Activated naive CD8-positive, alpha-beta T cell treated with anti-CD3 and anti-CD28 coated beads for 36 hours (primary cell): ENCODE measurements at places on chromosomes 6 and 20. TPM values are rescaled to one million over a fixed set of nuclear protein-coding genes. Genes with fewer than 3 reads are reported as not detected.
A peak's percentile ranks its signal among the peaks of the same experiment; 100 is the strongest.

GRCh38 chr6:132341646-132342045 is 59.6 kb downstream of the MOXD1 start:
- H3K27ac ChIP-seq, result no peak overlapping the region
- no peaks in the 10 kb centered on the region for H3K36me3 ChIP-seq
- no peak overlapping the region for H3K4me3 ChIP-seq
- no peaks in the 10 kb centered on the region for H3K4me1 ChIP-seq
- peaks cover 27% of the 10 kb centered on the region for H3K27me3 ChIP-seq

Gene LATS1
- 19.7 TPM for total RNA-seq

DNA sequence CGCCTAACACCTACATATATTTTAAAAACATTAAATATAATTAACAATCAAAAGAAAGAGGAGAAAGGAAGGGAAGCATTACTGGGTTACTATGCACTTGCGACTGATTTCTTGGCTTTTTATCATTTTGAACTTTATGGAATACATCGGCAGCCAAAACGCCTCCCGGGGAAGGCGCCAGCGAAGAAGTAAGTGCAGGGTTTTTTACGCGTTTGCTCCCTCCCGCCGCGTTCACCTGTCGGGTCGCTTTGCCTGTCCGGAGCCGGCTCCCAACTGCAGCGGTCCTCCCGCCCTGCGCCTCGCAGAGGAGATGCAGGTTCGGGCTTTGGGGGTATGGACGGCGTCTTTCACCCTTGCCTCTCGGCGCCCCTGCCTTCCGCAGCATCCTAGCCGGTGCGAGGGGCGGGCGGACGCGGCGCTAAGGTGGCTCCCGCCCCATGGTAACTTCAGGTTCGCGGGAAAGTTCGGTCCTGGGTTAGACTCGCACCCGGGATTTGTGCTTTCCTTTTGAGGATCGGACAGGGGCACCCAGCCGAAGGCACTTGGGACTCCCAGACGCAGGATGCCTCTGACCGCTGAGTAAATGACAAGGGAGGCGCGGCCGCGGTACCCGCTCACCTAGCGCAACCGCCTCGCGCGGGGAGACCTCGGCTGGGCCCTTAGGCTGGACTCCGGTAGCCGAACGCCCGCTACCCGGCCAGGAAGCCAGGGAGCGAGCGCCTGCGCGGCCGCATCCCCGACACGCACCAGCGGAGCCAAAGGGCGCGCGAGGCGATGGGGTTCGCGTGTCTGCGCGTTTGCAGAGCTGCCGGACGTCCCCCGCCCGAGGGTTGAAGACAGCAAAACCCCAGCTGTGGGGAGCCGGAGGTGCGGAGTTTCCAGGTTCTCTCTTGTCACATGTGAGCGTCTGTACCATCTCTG is 891 bp downstream of the RSPO3 start:
- H3K4me3 ChIP-seq, result peak overlapping the region; percentile 68
- H3K4me1 ChIP-seq, result peaks cover 10% of the 10 kb centered on the region
- no peaks in the 10 kb centered on the region for H3K36me3 ChIP-seq
- DNase-seq, result peak; percentile 26
- H3K27me3 ChIP-seq, result peaks cover 74% of the 10 kb centered on the region

GRCh38 chr20:34941226-34941625 is 14.4 kb downstream of the GSS start:
- peaks cover 16% of the 10 kb centered on the region for H3K36me3 ChIP-seq
- no peak overlapping the region for H3K4me3 ChIP-seq
- no peak overlapping the region for H3K27ac ChIP-seq
- H3K27me3 ChIP-seq, result no peaks in the 10 kb centered on the region

DNA sequence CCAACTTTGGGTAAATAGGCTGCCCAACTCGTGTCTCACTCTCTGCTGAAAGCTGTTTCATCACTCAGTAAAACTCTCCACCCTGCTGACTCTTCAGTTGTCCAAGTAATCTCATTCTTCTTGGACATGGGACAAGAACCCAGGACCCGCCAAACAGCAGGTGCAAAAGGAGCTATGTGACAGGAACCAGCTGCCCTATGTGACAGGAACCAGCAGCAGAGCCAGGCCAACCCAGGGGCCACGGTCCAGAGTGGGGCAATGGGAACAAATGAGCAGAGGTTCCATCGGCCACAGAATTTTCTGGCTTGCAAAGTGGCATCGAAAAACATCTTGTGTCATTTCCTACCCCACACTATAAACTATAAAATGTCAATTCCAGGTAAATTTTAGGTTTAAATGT is 56.5 kb downstream of the MOXD1 start:
- peaks cover 19% of the 10 kb centered on the region for H3K27me3 ChIP-seq
- H3K4me1 ChIP-seq, result no peaks in the 10 kb centered on the region
- H3K36me3 ChIP-seq, result no peaks in the 10 kb centered on the region
- no peak overlapping the region for H3K27ac ChIP-seq
- no peak overlapping the region for H3K4me3 ChIP-seq
- no peak for DNase-seq

DNA sequence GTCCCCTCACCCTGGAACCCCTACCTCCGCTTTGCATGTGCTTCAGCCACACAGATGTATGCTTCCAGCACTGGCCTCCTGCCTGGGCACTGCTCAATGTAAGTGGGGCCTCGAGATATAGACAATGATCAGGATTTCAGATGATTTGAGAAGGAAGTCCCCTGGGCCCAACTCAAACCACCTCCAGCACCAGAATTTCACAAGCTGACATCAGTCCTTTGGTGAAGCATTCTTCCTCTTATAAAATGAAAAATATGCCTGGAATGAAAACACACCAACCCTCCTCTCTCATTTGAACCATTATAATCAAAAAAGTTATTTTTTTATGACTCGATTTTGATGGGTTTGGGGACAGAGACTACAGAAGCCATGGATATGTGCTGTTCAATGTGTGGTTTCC is 48.5 kb downstream of the BTBD3 start:
- no peak for DNase-seq
- no peak overlapping the region for H3K27ac ChIP-seq
- no peaks in the 10 kb centered on the region for H3K27me3 ChIP-seq
- no peaks in the 10 kb centered on the region for H3K36me3 ChIP-seq

DNA sequence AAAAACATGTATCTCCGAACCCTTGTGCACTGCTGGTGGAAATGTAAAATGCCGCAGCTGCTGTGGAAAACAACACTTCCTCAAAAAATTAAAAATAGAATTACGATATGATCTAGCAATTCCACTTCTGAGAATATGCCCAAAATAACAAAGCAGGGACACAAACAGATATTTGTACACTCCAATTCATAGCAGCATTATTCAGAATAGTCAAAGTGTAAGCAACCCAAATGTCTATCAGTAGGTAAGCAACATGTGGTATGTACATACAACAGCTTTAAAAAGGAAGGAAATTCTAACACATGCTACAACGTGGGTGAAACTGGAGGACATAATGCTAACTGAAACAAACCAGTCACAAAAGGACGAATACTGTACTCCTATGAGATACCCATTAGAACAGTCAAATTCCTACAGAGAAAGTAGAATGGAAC is 5.7 kb upstream of the RAB5IF start:
- peaks cover 18% of the 10 kb centered on the region for H3K36me3 ChIP-seq
- H3K4me3 ChIP-seq, result no peak overlapping the region
- DNase-seq, result no peak
- no peak overlapping the region for H3K27ac ChIP-seq
- H3K27me3 ChIP-seq, result no peaks in the 10 kb centered on the region

Gene SLC17A9
- 52.1 TPM for total RNA-seq

- H3K27me3 ChIP-seq, result no peaks in the 10 kb centered on the region
- no peak overlapping the region for H3K27ac ChIP-seq
- H3K36me3 ChIP-seq, result no peaks in the 10 kb centered on the region
Observed at GRCh38 chr6:169240125-169240524, 13.5 kb downstream of the THBS2 start.

Gene MYLK2
- 0.36 TPM for total RNA-seq

Gene C20orf202
- total RNA-seq, result not detected

DNA sequence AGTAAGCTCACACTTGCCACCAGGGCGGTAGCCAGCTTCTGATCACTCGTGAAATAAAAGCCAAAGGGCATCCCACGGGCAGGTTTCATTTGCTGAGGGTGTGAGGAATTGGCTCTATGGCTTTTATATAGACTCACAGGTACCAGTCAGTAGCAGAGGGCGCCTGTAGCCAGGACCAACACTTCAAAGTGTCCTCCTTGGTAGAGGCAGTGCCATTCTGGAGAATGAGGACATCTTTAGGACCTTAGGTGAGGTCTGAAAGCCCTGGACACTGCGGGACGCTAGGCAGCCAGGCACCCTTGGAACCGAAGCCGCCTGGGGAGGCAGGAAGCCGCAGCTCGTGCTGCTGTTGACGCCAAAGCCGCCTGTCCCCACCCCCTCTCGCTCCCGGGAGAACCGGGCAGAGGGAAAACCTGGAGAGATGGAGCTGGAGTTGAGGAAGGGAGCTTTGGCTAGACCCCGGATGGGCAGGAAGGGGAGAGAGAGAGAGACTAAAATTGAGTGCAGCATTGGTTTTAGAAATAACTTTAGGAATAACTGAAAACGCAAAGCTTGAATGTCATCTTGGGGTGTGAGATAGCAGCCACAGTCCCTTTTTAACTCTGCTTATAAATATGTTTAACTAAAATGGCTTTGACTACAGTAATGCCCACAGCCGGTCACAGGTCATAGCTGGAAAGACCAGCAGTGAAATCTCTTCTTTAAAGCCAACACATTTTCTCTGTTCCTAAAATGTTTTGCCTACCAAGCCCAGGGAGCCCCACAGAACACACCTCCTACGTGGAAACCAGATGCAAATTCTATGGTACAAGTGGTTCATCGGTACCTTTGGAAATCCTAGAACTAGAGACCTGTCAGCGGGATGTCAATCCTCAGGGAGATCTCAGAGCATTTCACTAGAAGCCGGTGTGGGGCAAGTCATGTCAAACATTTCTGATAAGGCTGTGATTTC is 128.5 kb upstream of the CDYL start:
- H3K27ac ChIP-seq, result no peak overlapping the region
- peaks cover 49% of the 10 kb centered on the region for H3K27me3 ChIP-seq
- peaks cover 12% of the 10 kb centered on the region for H3K4me1 ChIP-seq
- H3K36me3 ChIP-seq, result no peaks in the 10 kb centered on the region
- H3K4me3 ChIP-seq, result peak overlapping the region; percentile 37
- peak; percentile 35 for DNase-seq

DNA sequence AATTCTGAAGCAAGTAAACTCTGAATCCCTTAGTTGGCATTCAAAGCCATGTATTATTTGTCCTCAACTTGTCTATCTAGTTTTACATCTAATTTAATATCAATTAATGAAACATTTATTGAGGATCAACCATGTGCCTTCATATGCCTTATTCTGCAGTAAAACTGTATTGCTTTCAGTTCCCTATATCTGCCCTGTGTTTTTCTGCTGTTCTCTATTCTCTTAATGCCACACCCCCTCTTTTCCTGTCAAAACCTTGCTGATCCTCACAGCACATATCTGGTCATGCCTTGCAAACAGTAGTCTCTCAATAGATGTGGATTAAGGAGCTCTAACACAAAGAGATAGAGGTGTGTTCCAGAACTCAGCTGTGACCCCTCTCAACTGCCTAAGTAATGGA is 2.0 kb downstream of the FIG4 start:
- no peak for DNase-seq
- H3K4me3 ChIP-seq, result no peak overlapping the region
- H3K36me3 ChIP-seq, result peaks cover 11% of the 10 kb centered on the region
- H3K4me1 ChIP-seq, result peaks cover 18% of the 10 kb centered on the region

- peaks cover 9% of the 10 kb centered on the region for H3K36me3 ChIP-seq
- H3K27ac ChIP-seq, result peak overlapping the region; percentile 97
Observed at GRCh38 chr6:52994031-52994838, 849 bp downstream of the GSTA4 start.

Gene SLC22A1
- total RNA-seq, result 0.85 TPM

DNA sequence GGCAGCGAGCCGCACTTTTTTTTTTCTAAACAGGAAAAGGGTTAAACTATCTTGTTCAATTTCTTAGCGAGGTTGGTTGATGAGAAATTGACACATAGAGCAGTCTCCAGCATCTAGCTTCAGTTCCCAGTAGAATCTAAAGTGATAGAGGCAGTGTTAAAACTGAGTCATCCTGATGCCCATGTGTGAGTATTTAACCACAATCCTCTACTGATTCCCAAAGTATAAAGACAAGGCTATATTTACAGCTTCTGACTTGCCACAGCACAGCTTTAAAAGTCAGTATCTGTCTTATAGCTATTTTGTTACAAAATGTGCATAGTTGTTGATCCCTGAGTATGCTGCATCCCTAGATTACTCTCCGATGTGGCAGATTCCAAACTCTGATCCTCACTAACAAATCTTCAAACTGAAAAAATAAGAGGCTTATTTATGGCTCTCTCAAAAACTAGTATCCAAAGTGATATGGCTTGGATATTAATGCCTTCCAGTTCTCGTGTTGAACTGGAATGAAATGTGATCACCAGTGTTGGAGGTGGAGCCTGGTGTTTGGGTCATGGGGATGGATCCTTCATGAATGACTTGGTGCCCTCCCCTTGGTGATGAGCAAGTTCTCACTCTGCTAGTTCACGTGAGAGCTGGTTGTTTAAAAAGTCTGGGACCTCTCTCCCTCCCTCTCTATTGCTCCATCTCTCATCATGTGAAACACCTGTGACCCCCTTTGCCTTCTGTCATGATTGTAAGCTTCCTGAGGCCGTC is 13.1 kb upstream of the POPDC3 start:
- no peak overlapping the region for H3K27ac ChIP-seq
- H3K27me3 ChIP-seq, result peaks cover 12% of the 10 kb centered on the region
- no peak for DNase-seq
- no peaks in the 10 kb centered on the region for H3K4me1 ChIP-seq
- H3K36me3 ChIP-seq, result no peaks in the 10 kb centered on the region

Gene GGTLC1
- not detected for total RNA-seq

DNA sequence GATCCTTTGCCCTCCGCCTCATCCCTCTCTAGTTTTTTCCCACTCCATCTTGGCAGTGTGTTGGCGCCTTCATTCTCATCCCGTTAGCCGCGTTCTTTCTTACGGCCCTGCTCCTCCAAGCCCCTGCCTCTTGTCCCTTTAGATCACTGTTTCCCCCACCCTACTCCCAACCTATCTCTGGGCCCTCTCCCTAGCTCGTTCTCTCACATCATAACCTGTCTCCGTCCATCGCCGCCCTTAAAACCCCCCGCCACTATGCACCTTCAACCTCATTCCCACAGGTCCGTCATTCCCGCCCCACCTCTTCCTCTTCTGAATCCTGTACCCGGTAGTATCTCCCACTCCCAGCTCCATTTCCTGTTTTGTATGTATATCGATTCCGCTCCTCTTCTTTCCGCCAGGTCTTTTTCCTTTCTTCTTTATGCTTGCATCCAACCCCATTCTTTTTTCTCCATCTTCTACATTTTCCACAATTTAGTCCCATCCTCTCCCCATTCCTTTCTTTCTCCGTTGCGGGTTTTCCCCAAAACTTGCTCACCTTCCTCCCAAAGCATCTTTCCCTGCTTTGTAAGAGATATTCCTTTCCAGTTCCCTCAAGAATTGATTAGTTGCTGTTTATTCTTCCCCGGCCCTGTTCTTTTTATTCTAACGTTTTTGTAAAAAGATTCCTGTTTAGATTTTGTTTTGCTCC is 671 bp downstream of the EFHC1 start:
- no peaks in the 10 kb centered on the region for H3K36me3 ChIP-seq
- no peaks in the 10 kb centered on the region for H3K27me3 ChIP-seq
- no peak for DNase-seq
- no peak overlapping the region for H3K4me3 ChIP-seq

Gene TRERF1
- 6.5 TPM for total RNA-seq
